ENCODE measurements at places on chromosomes 16 and 17. TPM values are rescaled to one million over a fixed set of nuclear protein-coding genes. Genes with fewer than 3 reads are reported as not detected.

UMOD gene
- total RNA-seq = not detected

HES7 gene
- 0.09 TPM for total RNA-seq

GPR179 gene
- not detected for total RNA-seq

ARL5C gene
- total RNA-seq = not detected

CBX2 gene
- 14.1 TPM for total RNA-seq

KRT24 gene
- not detected for total RNA-seq

NIP7 gene
- total RNA-seq = 25.6 TPM

OSBPL7 gene
- total RNA-seq = 11.6 TPM

DNA sequence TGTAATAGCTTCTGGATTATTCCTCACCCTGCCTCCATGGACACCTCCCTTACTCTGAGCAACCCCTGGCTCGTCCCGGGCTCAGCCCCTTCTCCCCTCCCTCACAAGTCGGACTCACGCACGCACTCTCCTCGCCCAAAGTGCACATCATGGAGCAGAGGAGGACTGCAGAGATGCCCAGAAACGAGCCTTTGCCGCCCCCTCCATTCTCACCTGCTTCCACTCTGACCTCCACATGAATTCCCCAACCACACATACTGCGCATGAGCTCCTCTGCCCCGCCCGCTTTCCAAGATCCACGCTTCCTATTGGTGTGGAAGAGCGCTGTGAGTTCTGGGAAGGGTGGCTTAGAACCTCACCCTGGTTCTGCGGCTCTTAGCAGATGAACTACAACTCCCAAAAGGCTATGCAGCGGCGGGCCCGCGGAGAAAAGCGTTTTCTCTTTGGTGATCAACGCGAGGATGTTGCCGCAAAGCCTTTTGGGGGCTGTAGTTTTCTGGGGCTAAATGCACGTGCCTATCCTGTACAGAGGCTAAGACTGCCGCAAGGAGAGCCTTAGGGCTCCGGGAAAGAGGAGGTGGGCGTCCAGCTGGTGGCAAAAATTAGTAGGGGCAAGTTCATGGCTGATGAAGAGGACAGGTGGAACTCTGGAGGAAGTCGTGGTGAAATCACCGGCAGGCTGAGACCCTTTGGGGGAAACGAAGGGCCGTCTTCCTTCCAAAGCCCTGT, at the start of gene PHB1:
TSS of gene PHB1 (minus strand) at position 261 of the 729 bp plus-strand sequence. CDS start 1,618 bp downstream, outside the sequence.
- peak; percentile 98 for DNase-seq

- no peak for DNase-seq
These were observed 595.9 kb downstream of the WWOX start for GRCh38 chr16:78695391-78695790.

GRCh38 chr17:50062293-50063243, 6.7 kb downstream of the ITGA3 start:
- DNase-seq = peak; percentile 35

DNA sequence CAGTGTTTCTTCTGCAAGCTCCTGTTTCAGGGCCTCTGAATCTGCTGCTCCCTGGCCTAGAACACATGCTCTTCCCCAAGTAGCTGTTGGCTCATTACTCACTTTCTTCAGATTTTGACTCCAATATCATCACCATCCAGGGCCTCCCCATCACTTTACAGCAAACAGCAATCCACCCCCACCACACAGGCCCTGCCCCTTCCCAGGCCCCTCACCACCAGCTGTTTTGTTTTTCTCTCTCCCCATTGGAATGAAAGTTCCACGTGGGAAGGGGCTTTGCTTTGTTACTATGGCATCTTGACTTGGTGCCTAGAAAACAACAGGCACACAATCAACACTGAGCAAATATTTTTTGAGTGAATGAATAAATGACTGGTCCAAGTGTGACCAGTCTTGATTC, 4.0 kb downstream of the TMEM170A start:
- no peak for DNase-seq

Data from dermis blood vessel endothelial cell (primary cell).